H9 (cell line): ENCODE measurements at places on chromosomes 7 and 10. TPM values are rescaled to one million over a fixed set of nuclear protein-coding genes. Genes with fewer than 3 reads are reported as not detected.

The EN2 gene
- 0.07 and 0.15 TPM in 2 replicates for total RNA-seq

The TUBAL3 gene
- not detected in 2 replicates for total RNA-seq

The TMEM26 gene
- total RNA-seq = 0.09 and 0.15 TPM in 2 replicates

The NPFFR1 gene
- not detected in 2 replicates for total RNA-seq

The FBXO24 gene
- 0.85 and 1.3 TPM in 2 replicates for total RNA-seq

The ZFAND4 gene
- 16.1 and 17.2 TPM in 2 replicates for total RNA-seq

The SPAM1 gene
- total RNA-seq = not detected in 2 replicates

The DUS4L gene
- total RNA-seq = 10.8 TPM in 2 replicates

The SUN1 gene
- 105 and 118 TPM in 2 replicates for total RNA-seq

The CNPY1 gene
- not detected in 2 replicates for total RNA-seq
